ENCODE measurements at places on chromosomes 11 and 22. TPM values are rescaled to one million over a fixed set of nuclear protein-coding genes. Genes with fewer than 3 reads are reported as not detected.
A peak's percentile ranks its signal among the peaks of the same experiment; 100 is the strongest.

DNA sequence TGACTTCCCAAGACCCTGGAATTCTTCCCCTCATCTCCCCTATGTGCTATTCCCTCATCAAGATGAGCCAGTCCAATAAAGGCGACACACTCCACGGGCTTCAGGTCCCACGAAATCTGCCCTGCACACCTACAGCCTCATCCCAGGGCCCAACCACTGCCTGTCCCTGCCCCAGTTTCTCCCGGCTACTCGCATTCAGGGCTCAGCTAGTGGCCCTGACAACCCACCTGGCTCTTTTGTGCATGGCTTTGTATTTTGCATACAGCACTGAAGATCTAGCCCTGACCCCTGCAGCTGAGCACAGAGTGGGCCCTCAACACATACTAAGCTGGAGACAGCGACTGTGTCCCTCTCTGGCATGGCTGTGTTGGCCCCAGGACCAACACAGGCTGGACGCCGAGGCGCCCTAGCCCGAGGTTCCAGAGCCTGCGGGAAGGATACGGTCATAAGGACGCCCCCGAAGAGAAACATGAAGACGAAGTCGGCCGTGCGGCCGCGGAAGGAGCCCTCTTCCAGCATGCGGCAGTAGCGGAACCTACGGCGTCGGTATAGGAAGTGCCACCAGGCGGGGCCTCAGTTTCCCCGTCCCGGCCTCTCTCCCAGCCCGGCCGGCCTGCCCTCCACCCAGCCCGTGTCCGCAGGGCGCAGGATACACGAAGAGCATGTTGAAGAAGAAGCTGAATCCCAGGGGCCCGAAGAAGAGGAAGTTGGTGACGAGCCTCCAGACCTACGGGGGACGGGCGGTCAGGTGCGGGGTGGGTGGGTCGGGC lies 710 bp downstream of the DERL3 start:
- no peak overlapping the region for H3K27ac ChIP-seq
- H3K36me3 ChIP-seq = no peaks in the 10 kb centered on the region
- H3K27me3 ChIP-seq = no peaks in the 10 kb centered on the region
- H3K4me1 ChIP-seq = 0 out of 2 replicates have a peak, but pooled peaks cover 3% of the 10 kb centered on the region
- DNase-seq = no peak
- H3K4me3 ChIP-seq = no peak overlapping the region

Gene PARVA
- total RNA-seq = 13.7 TPM

Gene BTG4
- total RNA-seq = not detected

Gene EXT2
- 74.2 TPM for total RNA-seq

Gene YPEL4
- not detected for total RNA-seq

Gene KRTAP5-9
- total RNA-seq = not detected

DNA sequence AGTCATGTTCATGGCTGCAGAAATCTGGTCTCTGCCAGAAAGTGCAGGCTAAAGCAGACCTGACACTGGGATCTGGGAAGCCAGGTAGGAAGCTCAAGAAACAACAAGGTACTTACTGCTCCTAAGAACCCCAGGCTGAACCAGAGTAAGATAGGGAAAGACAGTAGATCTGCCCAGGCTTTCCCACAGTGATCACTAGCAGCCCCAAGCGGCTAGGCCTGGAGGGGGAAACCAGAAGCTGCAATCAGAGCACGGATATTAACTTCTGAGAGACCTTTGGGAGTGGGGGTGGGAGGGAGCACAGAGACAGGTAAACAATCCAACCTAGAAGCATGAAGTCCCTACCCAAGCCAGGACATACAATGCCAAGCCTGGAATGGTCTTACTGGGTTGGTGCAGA lies 135.2 kb upstream of the C11orf58 start:
- no peak for DNase-seq
- H3K36me3 ChIP-seq = no peaks in the 10 kb centered on the region
- H3K4me3 ChIP-seq = no peak overlapping the region

GRCh38 chr11:122179961-122180834 lies 64.2 kb upstream of the BLID start:
- no peaks in the 10 kb centered on the region for H3K27me3 ChIP-seq
- peaks cover 64% of the 10 kb centered on the region for H3K36me3 ChIP-seq
- peaks cover 49% of the 10 kb centered on the region for H3K4me1 ChIP-seq
- H3K4me3 ChIP-seq = peak overlapping the region; percentile 78
- peak; percentile 99 for DNase-seq

DNA sequence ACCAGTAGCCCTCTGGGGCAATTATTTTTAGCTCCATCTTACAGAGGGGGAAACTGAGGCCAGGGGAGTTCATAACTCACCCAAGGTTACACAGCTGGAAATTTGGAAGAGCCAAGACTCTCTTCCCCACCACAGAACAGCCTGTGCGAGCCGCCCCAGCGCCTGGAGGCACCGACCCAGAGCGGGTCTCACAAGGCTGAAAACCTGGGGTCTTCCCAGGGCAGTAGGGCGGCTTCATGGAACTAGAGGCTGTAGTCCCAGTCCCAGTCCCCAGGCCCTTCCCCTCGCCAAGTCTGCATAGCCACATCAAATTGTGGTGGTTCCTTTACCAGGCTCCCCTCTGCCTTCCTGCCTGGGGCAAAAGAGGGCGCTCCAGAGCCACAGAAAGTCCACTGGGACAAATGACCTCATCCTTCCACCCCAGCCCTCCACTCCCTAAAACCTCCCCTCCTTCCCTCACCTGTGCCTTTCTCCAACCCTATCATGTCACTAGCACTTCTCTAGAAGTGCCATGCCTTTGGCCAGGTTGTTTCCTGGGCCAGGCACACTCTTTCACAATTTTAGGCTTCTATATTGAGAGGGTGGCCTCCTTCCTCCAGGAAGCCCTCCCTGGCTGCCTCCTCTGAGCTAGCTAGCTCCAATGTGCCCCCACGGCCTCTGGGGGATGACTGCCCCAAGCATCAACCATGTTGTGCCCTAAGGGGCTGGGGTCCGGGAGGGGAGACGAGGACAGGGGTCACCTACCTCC lies 15.2 kb upstream of the CDC42EP1 start:
- H3K36me3 ChIP-seq = no peaks in the 10 kb centered on the region
- no peak overlapping the region for H3K4me3 ChIP-seq
- peaks cover 28% of the 10 kb centered on the region for H3K4me1 ChIP-seq
- no peak overlapping the region for H3K27ac ChIP-seq
- peak; percentile 78 for DNase-seq

GRCh38 chr11:125519860-125520834 lies 24.1 kb upstream of the FEZ1 start:
- H3K4me3 ChIP-seq = no peak overlapping the region
- H3K27ac ChIP-seq = no peak overlapping the region
- H3K27me3 ChIP-seq = no peaks in the 10 kb centered on the region
- H3K4me1 ChIP-seq = no peaks in the 10 kb centered on the region
- DNase-seq = no peak

- peaks cover 52% of the 10 kb centered on the region for H3K4me1 ChIP-seq
- H3K36me3 ChIP-seq = peaks cover 63% of the 10 kb centered on the region
- no peaks in the 10 kb centered on the region for H3K27me3 ChIP-seq
- peak overlapping the region; percentile 75 for H3K4me3 ChIP-seq
- DNase-seq = peak; percentile 38
- peak overlapping the region; percentile 99 for H3K27ac ChIP-seq
These were observed 39.0 kb upstream of the BLID start for GRCh38 chr11:122154994-122155393.
